Stimulated activated CD4-positive, alpha-beta T cell treated with anti-CD3 and anti-CD28 coated beads, TNF-alpha, amount 100 ng/mL, for 48 hours (primary cell): ENCODE measurements at places on chromosomes 12 and 14.

DNA sequence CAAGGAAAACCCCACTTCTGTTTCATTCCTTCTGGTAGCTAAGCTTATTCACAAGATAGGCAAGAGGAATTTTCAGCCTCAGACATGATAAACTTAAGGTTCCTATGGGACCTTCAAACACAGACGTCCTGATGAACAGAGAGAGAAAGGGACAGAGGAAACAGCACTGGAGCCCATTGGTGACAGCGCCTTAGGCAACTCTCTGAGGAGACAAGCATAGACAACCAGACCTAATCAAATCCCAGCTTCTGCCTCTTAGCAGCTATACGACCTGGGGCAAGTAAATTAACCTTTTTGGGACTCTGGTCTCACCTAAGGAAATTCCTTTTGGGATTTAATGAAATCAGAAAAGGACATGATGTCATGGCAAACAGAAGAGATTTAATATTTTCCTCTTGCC, 33.3 kb downstream of the TMCC3 start:
- DNase-seq = no peak

DNA sequence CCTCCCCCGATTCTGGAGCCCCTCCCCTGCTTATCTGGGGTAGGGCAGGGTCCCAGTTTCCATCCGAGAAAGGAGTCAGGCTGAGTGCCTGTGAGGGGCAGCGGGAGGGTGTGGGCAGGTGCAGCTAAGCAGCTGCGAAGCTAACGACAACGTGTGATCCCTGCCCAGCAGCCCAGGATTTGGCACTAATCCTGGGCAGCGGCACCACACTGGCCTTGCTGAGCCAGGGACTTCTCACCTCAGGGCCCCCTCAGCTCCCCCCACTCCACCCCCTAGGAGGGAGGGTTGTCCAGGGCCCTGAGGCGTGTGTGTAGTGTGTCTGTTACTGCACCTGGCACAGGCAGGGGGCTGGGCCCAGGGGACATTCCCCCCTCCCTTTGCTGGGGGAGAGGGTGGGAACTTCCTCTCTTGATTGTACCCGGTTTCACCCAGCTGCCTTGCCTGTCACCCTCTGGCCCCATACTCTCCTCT, 1.8 kb downstream of the SMIM41 start:
- DNase-seq = no peak

- no peak for DNase-seq
Measured at GRCh38 chr14:68841016-68841809, 48.3 kb upstream of the ZFP36L1 start.

DNA sequence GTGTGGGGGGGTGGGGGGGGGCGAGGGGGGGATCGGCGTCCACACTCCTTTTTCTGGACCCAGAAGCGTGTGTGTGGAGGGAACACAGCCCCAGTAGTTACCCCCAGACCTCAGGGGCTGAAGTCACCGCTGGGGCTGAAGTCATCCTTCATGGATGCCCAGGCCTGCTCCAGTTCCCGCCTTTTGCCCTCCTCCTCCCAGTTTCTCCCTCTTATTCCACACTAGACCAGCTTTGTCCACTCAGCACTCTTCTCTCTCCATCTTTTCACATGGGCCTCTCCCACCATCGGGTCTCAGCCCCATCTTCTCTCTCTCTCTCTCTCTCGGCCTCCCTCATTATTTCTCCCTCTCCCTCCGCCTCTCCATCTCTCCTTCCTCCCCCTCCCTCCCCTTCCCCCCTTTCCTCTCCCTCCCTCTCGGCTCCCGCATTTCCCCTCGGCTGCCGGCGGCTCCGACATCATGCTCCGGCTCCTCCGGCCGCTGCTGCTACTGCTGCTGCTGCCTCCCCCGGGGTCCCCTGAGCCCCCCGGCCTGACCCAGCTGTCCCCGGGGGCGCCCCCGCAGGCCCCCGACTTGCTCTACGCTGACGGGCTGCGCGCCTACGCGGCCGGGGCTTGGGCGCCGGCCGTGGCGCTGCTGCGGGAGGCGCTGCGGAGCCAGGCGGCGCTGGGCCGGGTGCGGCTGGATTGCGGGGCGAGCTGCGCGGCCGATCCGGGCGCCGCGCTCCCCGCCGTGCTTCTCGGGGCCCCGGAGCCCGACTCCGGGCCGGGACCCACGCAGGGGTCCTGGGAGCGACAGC, at the start of gene P3H3:
Gene P3H3 (plus strand): TSS at position 426 of the 799 bp plus-strand sequence. CDS start 34 bp downstream, at position 460.
- DNase-seq = no peak

DNA sequence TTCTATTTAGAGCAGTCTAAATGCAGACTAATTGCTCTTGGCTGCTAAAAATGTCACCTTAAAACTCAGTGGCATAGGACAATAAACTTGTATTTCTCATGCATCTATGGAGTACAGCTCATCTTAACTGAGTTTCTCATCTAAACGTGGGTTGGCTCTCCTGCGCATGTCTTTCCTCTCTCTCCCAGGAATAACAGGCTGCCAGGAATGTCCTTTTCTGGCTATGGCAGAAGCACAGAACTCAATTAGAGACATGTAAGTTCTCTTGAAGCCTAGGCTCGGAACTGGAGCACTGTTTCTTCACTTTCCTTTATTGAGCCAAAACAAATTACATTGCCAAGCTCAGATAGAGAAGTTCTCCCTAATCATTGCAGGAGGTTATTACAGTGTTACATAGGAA, 722.3 kb upstream of the FLRT2 start:
- DNase-seq = no peak

GRCh38 chr12:115322275-115322674, 638.3 kb upstream of the TBX3 start:
- no peak for DNase-seq

DNA sequence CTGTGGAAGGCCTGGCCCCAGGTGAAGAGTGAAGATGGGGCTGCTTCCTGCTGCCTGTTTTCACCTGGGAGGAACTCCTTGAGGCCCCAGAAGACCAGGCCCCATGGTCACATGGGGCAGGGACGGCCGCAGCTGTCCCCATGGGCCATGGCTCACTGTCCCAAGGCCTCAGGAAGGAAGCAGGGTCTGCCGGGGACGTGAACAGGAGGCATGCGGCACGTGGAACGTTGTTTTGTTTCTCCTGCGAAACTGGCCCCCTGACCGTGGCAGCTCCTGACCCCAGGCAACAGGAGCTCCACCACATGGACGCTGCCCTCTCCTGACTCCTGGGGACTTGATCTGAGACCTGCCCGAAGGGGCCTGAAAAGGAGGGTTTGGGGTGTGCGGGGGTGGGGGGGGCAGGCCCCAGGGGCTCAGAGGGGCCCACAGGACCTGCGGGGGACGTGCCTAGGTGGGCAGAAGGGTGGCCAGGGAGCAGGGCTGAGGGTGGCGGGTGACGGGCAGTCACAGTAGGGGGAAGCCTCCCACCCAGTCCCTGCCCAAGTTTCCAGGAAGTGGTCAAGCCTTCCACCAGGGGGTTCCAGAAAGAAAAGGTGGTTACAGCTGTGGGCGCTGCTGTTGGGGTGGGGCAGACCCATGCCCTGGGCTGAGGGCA, 41.4 kb downstream of the LRCOL1 start:
- no peak for DNase-seq

GRCh38 chr12:98224584-98225221, 290.7 kb upstream of the TMPO start:
- DNase-seq = no peak

DNA sequence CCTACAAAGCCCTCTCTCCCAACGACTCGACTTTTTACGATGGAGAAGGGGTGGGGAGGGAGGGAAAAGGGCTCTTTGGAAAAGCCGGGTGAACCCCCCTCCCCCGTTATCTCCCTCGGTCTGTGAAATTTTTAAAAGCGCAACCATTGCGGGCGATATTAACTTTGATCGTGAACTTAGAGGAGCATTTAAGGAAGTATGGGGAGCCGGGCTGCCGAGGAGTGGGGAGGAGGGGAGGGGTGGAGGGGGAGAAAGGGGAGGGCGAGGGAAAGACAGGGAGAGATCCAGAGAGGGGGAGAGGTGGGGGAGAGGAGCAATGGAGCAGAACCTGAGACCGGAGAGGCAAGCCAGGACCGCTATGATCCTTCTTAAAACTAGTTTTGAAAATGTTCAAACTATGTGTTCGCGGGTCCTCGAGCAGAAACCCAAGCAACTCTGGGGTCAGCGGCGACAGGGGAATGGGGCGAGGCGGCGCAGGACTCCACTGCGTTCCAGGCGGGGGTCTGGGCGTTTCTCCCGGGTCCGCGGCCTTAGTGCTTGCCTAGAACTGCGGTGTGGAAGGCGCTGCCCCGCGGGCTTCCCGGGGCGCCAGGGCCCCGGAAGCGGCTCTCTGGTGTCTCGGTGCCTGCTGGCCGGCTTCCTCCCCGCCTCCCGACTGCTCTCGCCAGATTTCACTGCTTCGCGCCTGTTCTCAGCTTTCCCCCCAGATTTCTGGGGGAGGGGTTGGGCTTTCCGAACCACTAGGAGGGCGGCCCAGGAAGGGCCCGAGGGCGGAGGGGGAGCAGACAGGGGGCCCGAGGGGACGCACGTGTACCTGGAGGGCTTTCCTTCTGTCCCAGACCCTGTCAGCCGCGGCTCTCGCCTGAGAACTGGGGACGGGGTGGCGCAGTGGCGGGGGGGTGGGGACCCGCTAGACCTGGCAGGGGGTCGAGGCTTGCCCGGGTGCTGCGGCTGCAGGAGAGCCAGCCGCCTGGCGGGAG, at the start of gene HOTAIR:
Gene HOTAIR (minus strand): TSS at position 871 of the 980 bp plus-strand sequence.
- DNase-seq = no peak

DNA sequence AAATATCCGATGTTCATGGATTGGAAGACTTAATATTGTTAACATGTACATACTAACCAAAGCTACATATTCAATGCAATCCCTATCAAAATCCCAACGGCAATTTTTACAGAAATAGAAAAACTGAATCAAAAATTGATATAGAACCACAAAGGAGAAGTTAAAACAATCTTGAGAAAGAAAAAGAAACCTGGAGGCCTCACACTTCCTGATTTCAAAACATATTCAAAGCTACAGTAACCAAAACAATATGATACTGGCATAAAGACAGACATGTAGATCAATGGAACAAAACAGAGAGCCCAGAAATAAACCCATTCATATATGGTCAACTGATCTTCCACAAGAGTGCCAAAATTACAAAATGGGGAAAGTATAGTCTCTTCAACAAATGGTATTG, 5.4 kb upstream of the PELI2 start:
- no peak for DNase-seq

- peak; percentile 19 for DNase-seq
Measured at GRCh38 chr14:105021656-105022275, 883 bp upstream of the CDCA4 start.

GRCh38 chr12:7542813-7543212, 39.2 kb upstream of the CD163 start:
- no peak for DNase-seq

DNA sequence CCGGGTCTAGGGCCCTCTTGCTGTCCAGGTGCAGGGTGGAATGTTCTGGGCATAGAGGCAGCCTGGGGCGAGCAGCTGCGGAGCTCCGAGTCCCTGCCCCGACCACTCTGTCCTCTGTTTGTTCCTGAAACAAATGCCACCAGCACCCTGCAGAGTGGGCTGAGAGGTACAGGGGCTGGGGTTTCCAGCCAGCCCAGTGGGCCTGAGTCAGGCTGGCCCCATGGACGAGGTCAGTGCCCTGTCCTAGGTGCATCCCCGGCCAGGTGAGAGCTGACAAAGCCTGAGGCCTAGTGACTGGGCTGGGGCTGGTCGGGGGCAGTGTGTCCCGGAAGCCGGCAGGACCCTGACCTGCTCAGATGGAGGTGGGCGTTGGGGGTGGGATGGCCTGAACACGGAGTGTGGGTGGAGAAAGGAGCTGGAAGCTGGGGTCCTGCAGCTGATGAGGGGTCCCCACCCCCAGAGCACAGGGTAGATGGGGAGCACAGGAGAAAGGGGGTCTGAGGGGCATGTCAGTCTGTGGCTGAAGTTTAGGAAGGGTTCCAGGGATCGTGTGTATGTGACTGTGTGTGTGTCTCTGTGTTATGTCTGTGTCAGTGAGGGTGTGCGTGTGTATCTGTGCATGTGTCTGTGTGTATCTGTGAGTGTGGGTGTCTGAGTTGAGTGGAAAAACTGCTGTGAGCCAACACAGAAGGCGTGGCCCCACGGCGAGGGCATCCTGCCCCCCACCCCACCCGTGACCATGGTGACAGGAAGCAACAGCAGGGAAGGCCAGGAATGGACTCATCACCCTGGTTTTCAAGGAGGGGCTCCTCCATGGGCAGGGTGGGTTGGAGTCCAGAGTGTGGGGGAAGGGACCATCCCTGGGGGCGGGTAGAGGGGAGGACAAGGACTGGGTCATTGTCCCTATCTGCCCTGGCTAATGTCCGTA, 2.4 kb upstream of the CRIP1 start:
- no peak for DNase-seq

GRCh38 chr14:89941830-89942377, 12.6 kb downstream of the EFCAB11 start:
- no peak for DNase-seq

DNA sequence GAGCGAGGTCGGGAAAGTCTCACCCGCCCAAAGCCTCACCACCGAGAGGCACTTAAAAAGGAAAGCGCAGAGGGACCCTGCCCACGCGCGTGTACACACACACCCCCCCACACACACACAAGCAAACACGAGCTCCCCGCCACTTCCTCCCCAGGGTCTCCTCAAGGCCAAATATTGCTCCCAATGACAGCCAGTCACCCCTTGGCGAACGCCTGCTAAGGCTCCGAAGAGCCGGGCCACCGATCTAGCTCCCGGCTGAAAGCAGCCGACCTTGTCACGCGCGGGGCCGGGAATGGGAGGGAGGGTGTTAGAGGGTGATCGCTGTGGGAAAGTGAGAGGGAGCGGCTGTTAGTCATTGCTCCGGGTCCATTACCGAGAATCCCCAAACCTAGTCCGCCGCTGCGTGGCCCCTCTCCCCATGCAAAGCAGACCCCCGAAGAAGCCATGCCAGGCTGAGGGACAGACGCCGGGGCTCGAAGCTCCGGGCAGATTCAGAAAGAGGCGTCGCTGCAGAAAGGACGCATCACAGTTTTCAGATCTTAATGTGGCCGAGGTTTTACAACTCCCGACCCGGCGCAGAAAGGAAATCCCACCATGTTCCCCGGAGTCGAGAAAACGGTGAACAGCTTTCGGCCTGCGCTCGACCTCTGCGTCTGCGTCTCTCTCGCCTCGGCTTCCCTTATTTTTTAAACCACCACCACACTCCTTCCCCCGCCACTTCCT, 2.6 kb downstream of the BMP4 start:
- DNase-seq = no peak

GRCh38 chr14:57487771-57488170, 5.9 kb downstream of the CCDC198 start:
- no peak for DNase-seq

GRCh38 chr12:119589097-119589496, 4.5 kb upstream of the TMEM233 start:
- DNase-seq = no peak
